ENCODE measurements at places on chromosomes 7 and 10.
A peak's percentile ranks its signal among the peaks of the same experiment; 100 is the strongest.

GRCh38 chr7:6502886-6503285 lies 48.4 kb downstream of the GRID2IP start:
- no peak for DNase-seq

DNA sequence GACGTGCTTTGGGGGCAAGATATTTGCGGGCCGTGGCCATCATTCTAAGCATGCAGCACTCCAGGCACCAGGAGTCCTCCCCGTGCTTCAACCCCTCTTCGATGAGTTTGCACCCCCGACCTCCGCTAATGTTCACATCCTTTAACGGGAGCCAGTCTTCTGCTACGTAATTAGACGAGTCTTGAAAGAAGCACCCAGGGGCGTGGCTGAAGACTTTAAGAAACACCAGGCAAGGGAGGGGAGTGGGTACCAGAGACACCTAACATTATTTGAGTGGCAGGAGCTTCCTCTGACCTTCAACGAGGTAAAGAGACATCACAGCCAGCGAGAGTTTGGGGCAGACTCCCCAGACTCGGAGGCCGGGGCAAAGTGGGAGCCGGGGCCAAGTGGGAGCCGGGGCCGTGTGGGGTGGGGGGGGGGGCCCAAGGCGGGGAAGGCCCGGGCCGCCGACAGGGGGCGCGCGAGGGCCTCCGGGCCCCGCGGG lies 31.1 kb upstream of the TOMM7 start:
- DNase-seq = peak; percentile 75

DNA sequence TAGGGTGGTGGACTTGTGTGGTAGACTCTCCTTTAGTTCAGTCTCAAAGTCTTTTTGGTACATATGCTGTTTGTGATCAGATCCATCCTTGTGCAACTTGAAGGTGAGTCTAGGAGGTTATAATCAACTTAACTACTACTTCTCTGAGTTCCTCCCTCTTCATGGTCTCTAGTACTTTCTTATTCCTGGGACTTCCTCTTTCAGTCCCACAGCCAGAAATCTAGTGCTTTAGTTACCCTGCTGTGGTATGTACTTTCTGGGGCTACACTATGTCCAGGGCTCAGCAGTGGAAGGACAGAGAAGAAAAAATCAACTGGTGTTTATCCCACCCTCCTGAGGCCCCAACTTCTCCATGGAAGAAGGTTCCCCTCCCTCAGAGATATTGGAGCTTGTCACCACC lies 19.4 kb upstream of the ATAD1 start:
- no peak for DNase-seq

GRCh38 chr10:93719901-93720300 lies 17.5 kb upstream of the FRA10AC1 start:
- DNase-seq = no peak

DNA sequence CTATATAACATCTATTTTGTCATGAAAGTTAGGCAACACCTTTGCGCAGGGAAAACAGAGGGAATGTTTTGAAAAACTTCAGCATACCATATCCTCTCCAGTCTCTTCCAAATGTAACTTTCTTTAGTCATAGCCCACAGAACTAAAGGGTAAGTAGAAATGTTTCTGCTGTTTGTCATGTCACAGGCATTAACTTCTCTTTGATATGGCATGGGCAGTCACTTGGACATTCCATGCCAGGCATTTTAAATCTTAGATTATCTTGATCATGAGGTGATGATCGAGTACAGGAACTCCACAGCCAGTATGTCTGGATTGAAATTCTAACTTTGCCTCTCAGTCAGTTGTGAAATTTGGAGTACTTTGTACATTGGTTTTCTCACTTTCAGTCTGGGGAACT lies 27.5 kb upstream of the ETV1 start:
- DNase-seq = no peak

GRCh38 chr10:126331101-126331500 lies 57.2 kb downstream of the ADAM12 start:
- DNase-seq = no peak

- no peak for DNase-seq
These were observed 71.3 kb downstream of the NRCAM start for GRCh38 chr7:108384716-108385483.

- DNase-seq = no peak
These were observed 16.9 kb downstream of the PRKRIP1 start for GRCh38 chr7:102413091-102413490.

GRCh38 chr10:62582101-62582705 lies 208.0 kb downstream of the ZNF365 start:
- no peak for DNase-seq
